CD4-positive, alpha-beta T cell treated with Interleukin-15 for 4 hours (primary cell): ENCODE measurements at places on chromosomes 3 and 15.
A peak's percentile ranks its signal among the peaks of the same experiment; 100 is the strongest.

- DNase-seq, result no peak
Observed at GRCh38 chr15:77430652-77431051, 10.0 kb downstream of the HMG20A start.

DNA sequence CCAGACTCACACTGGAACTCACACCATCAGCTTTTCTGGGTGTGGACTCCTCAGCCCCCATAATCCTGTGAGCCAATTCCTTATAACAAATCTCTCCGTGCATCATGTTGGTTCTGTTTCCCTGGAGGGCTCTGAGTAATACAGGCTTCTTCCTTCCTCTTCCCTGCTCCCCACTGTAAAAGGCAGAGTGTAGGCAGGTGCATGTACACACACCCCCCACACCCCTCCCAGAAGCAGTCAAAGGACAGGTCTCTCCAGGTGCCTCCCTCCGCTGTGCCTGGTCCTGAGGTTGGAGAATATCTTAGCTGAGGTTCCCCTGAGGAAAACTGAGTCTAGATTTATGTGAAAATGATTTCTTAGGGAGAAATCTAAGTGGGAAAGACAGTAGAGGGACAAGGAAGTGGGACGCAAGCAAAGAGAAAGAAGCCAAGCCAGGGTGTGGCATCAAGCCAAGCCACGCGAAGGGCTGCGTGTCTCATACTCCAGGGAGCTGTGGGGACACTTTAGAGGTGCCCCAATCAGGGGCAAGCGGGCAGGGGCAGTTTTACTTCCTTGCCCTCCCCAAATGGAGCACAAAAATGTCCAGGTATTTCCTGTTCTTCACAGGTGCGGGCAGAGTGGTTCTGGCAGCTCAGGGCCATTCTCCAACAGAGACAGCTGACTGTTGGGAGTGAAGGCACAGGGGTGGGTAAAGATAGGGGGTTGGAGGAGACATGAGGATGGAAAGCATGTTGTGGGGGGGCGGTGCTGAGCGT lies 86.6 kb downstream of the HMG20A start:
- DNase-seq, result no peak

GRCh38 chr3:104796556-104796955 lies 570.2 kb upstream of the ALCAM start:
- DNase-seq, result no peak

DNA sequence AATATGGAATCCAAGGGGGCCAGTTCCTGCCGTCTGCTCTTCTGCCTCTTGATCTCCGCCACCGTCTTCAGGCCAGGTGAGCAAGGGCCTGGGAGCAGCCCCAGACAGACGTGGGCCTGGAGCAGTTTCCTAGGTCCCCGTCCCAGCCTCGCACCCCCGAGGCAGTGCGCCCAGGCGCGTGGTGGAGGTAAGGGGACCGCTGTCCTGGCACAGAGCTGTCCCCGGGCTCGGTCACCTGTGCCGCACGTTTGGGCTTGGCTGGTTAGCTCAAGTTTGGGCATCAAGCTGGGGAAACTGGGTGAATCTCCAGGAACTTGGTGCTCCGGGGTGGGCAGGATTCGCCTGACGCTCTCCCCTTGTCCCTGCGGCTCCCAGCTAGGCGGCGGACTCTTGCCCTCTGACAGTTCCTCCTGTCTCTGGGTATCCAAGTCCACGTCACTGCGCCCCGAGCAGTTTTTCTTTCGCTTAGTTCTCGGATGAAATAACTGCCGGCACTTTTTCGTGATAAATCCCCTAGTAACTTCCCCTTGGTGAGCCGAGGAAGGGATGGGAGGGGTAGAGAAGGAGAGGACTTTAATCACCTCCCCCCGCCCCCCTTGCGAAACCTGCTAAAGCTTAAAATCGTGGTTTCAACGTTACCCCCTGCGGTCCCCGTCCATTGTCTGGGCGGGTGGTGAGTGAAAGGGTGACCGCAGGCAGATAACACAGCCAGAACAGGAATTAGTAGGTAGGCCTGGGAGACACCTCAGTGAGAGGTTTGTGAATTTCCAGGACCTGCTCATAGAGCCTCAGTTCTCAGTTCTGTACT lies 901 bp downstream of the ALCAM start:
- peak; percentile 43 for DNase-seq

- peak; percentile 25 for DNase-seq
Observed at GRCh38 chr3:149512073-149512782, 37.7 kb downstream of the TM4SF4 start.

DNA sequence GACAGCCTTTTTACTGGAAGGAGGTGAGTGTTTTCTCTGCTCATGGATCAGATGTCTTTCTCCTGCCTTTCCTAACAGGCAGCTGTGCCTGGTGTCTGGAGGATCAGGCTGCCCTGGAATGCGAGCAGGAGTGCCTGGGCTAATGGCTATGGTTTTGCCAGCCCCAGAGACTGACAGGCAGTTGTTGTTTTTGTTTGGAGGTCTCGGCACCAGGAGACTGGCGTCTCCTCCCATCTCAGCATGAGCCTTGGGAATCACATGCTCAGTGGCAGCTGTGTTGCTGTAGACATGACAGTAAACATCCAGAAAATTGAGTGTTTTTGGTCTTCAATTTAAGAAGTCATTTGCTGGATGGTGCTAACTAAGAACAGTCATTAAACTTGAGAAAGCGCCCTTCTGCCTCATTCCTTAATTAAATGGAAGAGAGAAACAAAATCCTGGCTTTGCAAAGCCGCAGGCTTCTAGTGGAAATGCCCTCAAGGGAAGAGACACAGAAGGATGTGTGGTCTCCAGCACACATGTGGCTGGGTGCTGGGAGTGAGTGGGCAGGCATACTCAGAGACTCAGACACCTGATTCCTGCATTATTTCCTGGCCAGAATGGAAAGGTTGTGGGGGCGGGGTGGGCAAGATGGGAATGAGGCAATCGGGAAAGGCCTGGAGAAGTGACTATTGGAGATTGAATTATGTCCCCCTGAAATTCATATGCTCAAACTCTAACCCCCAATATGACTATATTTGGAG lies 97.0 kb upstream of the NMNAT3 start:
- DNase-seq, result no peak

GRCh38 chr3:48130321-48130904 lies 57.8 kb downstream of the CDC25A start:
- no peak for DNase-seq

GRCh38 chr15:64246364-64247189 lies 83.8 kb upstream of the PPIB start:
- peak; percentile 40 for DNase-seq

DNA sequence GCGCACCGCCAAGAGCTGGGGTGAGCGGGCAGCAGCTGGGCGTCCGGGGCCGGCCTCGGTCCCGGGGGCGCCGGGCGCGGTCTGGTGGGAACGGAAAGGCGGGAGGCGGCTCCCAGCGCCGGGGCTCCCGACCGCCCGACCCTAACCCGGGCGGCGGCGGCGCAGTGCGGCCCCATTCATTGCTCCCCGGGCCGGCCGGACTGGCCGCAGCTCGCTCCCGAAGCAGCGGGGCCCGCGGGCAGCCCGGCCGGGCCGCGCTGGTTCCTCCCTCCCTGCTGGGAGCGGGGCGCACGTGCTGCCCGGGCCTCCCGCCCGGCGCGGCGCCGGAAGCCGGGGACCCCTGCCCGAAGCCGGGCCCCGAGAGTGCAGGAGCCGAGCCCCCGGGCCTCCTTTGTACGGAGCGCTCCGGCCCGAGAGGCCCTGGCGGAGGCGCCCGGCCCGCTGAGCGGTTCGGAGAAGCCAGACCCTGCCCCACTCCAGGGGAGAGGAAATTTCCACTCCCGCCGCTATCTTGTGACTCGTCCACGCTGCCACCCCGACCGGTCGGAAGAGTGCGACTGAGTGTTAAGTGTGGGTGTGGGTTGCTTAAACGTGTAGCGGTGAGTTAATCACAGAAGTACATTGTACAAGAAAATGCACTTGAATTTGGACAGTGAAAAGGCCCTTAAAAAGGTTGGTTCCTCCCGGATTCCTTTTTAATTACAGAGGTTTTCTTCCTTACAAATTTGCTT lies 613 bp downstream of the ATP1B3 start:
- DNase-seq, result peak; percentile 60

- no peak for DNase-seq
Observed at GRCh38 chr15:63530752-63531299, 26.4 kb downstream of the USP3 start.

DNA sequence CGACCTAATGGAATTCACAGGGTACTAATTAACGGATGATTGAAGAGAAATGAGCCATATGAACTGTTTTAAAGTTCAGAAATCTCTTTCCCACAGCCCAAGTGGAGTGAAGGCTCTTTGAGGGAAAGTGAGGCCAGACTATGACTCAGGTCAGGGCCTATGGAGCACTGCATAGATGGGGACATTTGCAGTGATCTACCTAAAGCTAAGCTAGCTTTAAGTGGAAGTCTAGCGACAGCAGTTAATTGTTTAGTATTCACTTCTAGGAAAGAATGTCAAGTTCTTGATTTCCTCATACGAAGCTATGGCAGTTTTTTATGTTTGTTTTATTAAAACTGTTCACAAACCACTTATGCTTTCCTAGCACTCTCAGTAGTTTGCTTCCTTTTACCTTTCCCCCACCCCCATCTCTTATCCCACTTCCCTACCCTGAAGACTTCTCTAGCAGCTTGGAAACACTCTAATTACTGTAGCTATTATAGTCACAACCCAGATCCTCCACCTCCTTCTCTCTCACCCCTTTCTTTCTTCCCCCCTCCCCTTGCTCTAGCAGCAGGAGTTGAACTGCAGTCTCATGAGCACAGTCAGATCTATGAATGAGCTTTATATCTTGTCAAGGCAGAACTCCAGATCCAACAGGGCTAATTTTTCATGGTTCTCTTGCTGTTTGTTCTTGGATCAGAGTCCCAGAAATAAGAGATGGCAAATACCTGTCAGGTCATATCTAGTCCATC lies 6.2 kb downstream of the ZNF609 start:
- DNase-seq, result no peak
